Neural progenitor cell (in vitro differentiated cells): ENCODE measurements at places on chromosomes 13 and 19.

GRCh38 chr19:38932425-38933179 is 1.9 kb downstream of the MRPS12 start:
- peak; percentile 62 for DNase-seq

DNA sequence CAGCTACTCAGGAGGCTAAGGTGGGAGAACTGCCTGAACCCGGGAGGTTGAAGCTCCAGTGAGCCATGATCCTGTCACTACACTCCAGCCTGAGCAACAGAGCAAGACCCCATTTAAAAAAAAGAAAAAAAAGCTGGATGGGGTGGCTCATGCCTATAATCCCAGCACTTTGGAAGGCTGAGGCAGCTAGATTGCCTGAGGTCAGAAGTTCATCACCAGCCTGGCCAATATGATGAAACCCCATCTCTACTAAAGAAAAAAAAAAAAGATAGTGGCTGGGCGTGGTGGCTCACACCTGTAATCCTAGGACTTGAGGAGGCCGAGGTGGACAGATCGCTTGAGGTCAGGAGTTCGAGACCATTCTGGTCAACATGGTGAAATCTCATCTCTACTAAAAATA is 15.0 kb downstream of the LTBP4 start:
- DNase-seq: no peak

DNA sequence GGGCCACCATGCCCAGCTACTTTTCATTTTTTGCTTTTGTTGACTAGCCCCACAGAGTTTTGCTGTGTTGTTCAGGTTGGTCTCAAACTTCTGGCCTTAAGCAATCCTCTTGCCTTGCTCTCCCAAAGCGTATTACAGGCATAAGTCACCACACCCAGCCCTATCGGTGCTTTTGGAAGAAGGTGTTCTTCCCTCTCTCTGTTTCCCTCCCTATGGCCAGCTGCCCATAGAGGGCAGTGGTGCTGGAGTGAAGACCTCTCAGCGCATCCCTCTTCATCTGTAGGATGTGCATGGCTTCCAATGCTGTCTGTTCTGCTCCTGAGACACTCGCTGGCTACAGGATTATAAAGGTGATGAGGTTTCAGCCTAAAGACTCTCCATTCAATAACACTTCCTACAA is 1.3 kb upstream of the CD22 start:
- DNase-seq: peak; percentile 42

GRCh38 chr19:13212759-13213330 is 62.6 kb downstream of the IER2 start:
- peak; percentile 74 for DNase-seq

- no peak for DNase-seq
Measured at GRCh38 chr13:79190932-79191331, 215.1 kb downstream of the RBM26 start.

GRCh38 chr13:103130681-103131210 is 64.5 kb upstream of the SLC10A2 start:
- no peak for DNase-seq

DNA sequence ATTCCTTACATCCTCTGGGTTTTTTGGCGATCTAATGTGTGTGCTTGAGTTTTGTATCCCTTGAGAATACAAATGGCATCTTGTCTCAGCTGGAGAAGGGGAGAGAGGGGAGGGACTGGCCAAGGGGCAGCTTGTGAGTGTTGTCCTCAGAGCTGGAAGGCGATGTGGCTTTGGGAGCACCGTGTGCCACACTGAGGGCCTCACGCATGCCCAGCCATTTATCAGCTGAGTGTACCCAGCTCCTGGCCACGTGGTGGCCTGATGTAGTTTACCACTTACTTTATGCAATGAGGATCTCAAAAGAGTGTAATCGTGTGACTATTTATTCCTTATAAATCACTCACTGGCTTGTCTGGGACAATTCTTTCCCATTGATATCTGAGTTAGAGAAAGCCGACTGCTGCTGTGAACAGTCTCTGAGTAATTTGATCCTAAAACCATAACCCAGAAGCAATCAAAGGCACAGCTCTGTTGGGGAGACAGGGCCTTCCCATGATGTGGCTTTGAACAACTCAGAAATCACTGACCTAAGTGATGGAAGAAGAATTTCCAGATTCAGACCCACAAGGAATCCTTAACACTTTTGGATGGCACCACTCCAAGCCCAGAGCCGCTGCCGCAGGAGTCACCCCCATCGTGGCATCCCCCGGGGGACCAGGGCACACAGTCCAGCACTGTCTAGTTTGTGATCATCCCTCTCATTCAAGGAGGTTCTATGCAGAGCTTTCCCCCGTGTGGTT is 53.9 kb upstream of the MTIF3 start:
- DNase-seq: no peak

GRCh38 chr13:52109116-52109670 is 19.7 kb downstream of the NEK5 start:
- no peak for DNase-seq

DNA sequence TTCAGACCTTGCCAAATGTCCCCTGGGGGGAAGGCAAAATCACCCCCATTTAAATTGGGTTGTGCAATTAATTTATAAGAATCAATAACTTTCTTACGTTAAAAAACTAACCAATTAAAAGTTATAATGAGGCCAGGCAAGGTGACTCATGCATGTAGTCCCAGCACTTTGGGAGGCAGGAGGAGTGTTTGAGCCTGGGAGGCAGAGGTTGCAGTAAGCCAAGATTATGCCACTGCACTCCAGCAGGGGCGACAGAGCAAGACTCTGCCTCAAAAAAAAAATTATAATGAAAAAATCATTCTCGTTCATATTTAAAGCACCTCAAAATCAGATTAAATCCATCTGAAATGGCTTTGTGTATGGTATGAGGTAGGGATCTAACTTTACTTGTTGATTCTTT is 18.4 kb upstream of the SIGLEC14 start:
- DNase-seq: no peak

DNA sequence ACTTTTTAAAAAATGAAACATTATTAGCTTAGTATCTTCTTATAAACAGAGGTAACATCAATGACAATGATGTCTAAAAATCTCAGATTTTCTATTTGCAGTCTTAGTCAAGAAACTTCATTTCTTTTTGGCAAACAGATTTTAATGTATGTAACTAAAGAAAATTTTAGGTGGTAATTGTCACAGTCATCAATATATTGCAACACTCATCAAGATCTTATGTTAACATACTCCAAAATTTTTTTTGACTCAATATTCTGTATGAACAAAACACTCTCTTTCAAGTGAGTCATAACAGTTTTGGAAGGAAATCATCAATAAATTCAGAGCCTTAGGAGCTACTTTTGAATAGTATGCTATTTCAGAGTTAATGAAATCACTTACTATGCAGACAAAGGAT is 1507.6 kb downstream of the SLITRK1 start:
- DNase-seq: no peak

- no peak for DNase-seq
Measured at GRCh38 chr19:15577184-15577771, 37.7 kb upstream of the CYP4F8 start.

- peak; percentile 39 for DNase-seq
Measured at GRCh38 chr13:34900288-34900739, 41.8 kb upstream of the NBEA start.

GRCh38 chr13:27309967-27310598 is 39.5 kb downstream of the RASL11A start:
- no peak for DNase-seq

- DNase-seq: no peak
Measured at GRCh38 chr13:99221567-99222239, 21.0 kb downstream of the UBAC2 start.

- DNase-seq: no peak
Measured at GRCh38 chr13:43784496-43784895, 2.3 kb downstream of the ENOX1 start.

GRCh38 chr13:72694314-72694713 is 33.1 kb downstream of the MZT1 start:
- no peak for DNase-seq

GRCh38 chr19:16376649-16377048 is 52.0 kb downstream of the KLF2 start:
- peak; percentile 34 for DNase-seq

DNA sequence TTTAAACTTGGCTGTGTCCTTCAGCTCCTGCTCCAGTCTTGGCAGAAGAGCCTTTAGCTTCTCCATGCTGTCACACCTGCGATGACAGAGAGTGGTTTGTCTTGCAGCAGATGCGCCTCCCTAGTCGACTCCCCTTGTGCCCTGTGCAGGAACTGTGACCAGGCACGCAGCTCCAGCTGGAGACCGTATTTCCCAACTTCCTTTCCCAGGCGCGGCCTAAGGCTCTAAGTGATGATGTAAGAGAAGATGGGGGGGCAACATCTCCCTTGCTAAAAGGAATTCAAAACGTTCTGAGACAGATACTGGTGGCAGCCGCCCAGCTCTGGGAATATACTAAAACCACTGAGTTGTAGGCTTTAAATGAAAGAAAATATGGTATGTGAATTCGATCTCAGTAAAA is 16.3 kb downstream of the DCUN1D2 start:
- no peak for DNase-seq

DNA sequence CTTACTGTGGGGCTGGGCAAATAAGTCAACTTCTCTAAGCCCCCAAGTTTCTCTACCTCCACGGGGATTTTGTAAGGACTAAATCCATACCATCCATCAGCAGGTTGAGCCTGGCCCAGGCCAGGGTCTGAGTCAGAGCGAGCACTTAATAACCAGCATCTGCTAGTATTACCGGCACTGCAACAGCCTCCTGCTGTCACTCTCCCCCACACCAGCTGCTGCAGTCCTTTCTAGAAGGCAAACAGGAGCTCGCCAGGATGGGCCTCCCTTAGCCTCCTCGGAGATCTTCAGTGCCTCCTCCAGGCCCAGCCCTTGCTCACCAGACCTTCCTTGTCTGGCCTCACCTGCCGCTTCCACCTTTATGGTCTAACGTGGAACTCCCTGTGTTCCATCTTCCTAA is 3.2 kb downstream of the NAPA start:
- DNase-seq: no peak

GRCh38 chr19:10644260-10645007 is 9.7 kb upstream of the ILF3 start:
- peak; percentile 92 for DNase-seq

DNA sequence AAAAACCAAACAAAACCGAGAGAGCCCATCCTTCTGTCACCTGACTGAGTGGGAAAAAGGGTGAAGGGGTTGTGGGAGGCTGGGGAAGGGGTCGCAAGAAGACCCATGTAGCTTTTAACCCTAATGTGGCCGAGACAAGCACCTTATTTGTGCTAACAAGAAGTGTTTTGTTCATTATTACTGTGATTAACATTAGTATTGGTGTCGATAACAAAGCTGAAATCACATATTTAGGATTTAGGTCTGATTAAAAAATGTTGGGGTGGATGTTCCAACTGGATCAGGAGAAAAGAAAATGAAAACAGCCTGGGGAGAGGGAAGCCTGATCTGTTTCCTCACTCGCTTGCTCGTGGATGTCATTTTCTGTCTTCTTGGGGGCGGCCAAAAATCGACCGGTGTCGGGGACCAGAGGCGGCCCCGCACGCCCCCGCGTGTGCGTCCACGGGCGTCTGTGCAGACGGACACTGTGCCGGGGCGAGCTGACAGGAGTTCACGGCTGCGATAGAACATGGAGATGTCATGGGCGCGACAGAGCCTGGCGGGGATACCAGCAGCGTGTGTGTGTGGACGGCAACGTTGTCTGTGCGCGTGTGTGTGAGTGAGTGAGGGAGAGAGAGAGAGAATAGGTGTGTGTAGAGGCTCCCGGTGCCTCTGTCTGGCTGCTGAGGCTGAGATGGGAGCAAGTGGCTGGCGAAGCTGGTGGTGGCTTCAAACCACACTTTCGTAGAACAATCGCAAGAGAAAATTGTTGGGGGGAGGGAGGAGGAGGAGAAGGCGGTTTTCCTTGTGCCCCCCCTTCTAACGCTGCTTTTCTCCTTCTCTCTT is 29.1 kb downstream of the NFIX start:
- DNase-seq: peak; percentile 50

DNA sequence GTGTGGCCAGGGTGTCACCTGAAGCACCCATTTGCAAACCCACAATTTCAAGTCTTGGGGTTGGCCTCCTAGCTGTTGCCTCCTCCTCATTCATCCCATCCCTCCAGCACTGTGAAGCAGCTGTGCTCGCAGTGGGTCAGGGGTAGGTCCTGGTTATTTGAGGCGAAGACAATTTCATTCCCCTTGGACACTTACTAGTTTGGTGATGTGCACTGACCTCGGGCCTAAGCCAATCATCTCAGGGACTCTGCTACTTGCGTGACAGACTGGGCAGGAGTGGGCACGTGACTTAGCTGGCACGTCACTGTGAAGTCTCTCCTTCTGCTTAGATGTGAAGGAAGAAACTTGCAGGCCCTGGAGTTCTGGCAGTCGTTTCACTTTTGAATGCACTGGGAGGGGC is 3.5 kb upstream of the ATP11A start:
- DNase-seq: no peak

- no peak for DNase-seq
Measured at GRCh38 chr13:26513931-26514330, 43.6 kb upstream of the WASF3 start.

GRCh38 chr19:4376028-4376670 is 24.2 kb downstream of the SH3GL1 start:
- DNase-seq: no peak

DNA sequence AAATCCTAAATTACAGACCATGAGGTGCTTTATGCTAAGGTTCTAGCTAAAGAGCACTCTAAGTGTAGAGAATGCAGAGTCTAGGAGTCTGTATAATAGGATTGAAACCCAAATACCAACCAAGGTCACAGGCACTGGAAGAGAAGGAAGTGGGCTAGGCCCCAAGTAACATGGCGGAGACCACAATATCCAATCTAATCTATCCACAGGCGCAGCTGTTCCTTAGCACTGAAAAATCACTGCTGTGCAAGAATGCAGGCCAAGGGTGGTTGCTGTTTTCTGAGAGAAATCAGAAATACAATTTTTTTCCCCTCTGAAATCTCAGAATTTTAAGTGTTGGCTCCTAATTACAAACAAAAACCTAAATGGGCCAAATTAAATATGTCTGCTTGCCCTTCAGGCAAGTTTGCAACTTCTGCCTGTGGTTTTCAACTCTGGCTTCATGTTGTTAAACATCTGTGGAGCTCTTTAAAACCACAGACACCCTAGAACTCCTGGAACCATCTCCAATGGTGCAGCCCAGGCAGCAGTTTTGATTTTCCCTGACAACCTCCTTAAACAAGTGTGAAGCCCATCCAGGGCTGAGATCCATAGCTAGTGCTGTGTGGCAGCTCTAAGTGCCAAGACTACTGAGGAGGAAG is 6.1 kb downstream of the RANBP3 start:
- no peak for DNase-seq

- no peak for DNase-seq
Measured at GRCh38 chr19:38486731-38487336, 53.3 kb downstream of the RYR1 start.

DNA sequence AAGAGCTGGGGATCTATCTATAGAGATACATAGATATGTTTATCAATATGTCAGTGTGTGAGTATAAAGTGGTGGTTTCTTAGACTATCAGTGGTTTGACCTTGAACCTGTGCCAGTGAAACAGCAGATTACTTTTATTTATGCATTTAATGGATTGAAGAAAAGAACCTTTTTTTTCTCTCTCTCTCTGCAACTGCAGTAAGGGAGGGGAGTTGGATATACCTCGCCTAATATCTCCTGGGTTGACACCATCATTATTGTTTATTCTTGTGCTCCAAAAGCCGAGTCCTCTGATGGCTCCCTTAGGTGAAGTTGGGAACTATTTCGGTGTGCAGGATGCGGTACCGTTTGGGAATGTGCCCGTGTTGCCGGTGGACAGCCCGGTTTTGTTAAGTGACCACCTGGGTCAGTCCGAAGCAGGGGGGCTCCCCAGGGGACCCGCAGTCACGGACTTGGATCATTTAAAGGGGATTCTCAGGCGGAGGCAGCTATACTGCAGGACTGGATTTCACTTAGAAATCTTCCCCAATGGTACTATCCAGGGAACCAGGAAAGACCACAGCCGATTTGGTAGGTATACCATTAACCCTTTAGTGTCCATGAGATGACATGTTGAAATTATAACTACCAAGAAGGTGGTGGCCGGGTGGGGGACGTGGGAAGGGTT is 880 bp downstream of the FGF9 start:
- peak; percentile 18 for DNase-seq
